ENCODE measurements at places on chromosomes 3 and 15. TPM values are rescaled to one million over a fixed set of nuclear protein-coding genes. Genes with fewer than 3 reads are reported as not detected.

DNA sequence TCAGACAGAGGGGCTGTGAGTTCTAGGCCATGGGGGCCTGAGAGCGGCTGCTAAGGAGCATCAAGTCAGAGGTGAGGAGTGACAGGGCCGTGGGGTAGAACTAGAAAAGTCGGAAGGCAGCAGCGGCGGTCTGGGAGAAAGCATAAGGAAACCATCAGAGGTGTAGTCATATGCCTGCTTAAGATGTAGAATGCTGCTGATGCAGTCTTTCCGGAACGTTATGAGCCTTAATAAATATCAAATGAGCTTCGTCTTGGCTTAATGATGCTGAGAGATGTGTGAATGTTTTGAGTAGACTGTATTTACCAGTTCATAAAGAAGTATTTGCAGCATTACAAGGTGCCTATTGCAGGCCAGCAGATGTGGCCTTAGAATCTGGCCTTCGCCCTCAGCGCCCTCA, 15.2 kb downstream of the ATG7 start:
- DNase-seq, result no peak
- no peak overlapping the region for H3K4me3 ChIP-seq
- peaks cover 52% of the 10 kb centered on the region for H3K4me1 ChIP-seq
- no peaks in the 10 kb centered on the region for H3K27me3 ChIP-seq
- peak overlapping the region; percentile 72 for H3K27ac ChIP-seq

GRCh38 chr3:139906418-139906817, 28.6 kb upstream of the CLSTN2 start:
- DNase-seq, result no peak
- no peaks in the 10 kb centered on the region for H3K4me1 ChIP-seq
- no peak overlapping the region for H3K4me3 ChIP-seq
- H3K36me3 ChIP-seq, result no peaks in the 10 kb centered on the region

GRCh38 chr3:134952371-134952770, 157.3 kb downstream of the EPHB1 start:
- H3K27ac ChIP-seq, result no peak overlapping the region
- no peaks in the 10 kb centered on the region for H3K36me3 ChIP-seq

DNA sequence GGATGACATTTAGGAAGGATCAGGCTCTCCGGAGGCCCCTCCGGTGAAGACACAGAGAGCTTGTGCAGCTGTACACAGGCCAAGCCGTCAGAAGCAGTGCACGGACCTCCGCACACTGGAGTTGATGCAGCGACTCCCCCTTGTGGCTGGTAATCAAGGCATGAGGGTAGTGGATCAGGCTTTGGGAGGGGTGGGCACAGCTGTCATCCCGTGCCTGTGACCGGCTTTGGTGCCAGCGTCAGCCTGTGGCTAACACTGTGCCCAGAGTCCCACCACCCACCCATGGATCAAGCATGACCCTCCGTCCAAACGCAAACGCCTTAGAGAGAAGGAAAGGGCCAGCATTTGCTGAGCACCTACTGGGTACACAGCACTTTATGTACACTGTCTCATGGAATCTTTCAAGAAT, 8.2 kb upstream of the GRIP2 start:
- peak overlapping the region; percentile 15 for H3K27ac ChIP-seq
- H3K4me3 ChIP-seq, result no peak overlapping the region
- no peaks in the 10 kb centered on the region for H3K27me3 ChIP-seq
- H3K36me3 ChIP-seq, result no peaks in the 10 kb centered on the region

The STAC gene
- 1.7 TPM for total RNA-seq

The HTR3D gene
- not detected for total RNA-seq

GRCh38 chr15:31004220-31004733, 12.8 kb upstream of the MTMR10 start:
- peak; percentile 21 for DNase-seq
- no peaks in the 10 kb centered on the region for H3K27me3 ChIP-seq
- no peak overlapping the region for H3K4me3 ChIP-seq
- no peaks in the 10 kb centered on the region for H3K4me1 ChIP-seq
- H3K36me3 ChIP-seq, result no peaks in the 10 kb centered on the region

DNA sequence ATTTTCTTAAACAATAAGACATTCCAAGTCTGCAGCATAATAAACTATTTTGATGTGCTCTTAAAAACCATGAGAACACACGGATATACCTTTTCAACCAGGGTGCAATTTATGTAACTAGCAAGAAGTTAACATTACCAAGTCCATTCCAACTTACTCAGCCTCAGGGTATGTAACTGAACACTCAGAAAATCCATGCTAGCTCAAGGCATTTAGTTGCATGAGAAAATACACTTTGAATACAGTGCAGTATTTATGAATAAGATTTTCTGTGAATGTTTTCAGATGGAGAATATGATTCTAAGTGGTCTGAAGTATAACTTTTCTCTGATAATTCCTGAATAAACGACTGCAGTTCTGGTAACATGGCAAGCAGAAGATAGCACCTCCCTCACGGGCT, 124.3 kb downstream of the SNRK start:
- H3K36me3 ChIP-seq, result no peaks in the 10 kb centered on the region
- H3K4me1 ChIP-seq, result peaks cover 3% of the 10 kb centered on the region
- no peaks in the 10 kb centered on the region for H3K27me3 ChIP-seq

Measured in gastrocnemius medialis (tissue), 4 donors.